ENCODE measurements at places on chromosomes 4 and X.

- DNase-seq = no peak
These were observed 306.8 kb downstream of the PDHA2 start for GRCh38 chr4:96146686-96147085.

DNA sequence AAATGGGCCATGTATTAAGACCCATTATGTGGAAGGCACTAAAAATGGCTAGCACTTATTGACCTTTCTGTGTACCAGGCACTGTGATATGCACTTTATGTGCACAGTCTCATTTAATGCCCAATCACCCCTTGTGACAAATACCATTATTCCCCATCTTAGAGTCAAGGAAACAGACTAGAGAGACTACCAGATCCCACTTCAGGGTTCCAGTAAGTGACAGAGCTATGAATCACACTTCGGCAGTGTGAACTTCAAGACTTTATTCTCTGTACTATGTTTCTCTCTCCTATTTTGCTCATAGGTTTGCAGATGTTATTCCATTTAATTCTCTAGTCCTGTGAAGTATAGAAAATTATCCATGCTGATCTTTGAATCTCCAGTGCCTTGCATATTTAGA, 107.0 kb downstream of the NFKB1 start:
- DNase-seq = no peak

- DNase-seq = no peak
These were observed 388.3 kb downstream of the ADAM29 start for GRCh38 chr4:175306436-175306835.

DNA sequence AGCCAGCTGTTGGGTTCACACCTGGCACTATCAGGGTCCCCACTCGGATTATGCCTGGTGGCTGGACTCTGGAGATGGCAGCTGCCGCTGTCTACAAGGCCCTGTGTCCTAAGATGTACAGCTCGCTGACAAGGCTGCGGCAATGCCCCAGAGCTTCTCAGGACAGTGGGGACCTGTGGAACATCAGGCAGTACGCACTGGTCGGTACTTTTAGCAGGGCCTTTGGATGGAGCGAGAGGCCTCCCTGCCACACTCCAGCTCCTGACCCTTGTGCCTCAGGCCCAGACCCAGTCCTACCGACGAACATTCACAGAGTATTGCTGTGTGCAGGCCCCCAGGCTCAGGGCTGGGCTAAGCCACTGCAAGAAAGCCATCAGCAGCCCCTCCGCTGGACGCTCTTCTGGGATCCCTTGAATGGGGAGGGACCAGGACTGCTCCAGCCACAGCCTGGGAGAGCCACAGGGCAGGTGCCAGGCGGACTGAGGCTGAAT, 45.7 kb upstream of the HMX1 start:
- no peak for DNase-seq

DNA sequence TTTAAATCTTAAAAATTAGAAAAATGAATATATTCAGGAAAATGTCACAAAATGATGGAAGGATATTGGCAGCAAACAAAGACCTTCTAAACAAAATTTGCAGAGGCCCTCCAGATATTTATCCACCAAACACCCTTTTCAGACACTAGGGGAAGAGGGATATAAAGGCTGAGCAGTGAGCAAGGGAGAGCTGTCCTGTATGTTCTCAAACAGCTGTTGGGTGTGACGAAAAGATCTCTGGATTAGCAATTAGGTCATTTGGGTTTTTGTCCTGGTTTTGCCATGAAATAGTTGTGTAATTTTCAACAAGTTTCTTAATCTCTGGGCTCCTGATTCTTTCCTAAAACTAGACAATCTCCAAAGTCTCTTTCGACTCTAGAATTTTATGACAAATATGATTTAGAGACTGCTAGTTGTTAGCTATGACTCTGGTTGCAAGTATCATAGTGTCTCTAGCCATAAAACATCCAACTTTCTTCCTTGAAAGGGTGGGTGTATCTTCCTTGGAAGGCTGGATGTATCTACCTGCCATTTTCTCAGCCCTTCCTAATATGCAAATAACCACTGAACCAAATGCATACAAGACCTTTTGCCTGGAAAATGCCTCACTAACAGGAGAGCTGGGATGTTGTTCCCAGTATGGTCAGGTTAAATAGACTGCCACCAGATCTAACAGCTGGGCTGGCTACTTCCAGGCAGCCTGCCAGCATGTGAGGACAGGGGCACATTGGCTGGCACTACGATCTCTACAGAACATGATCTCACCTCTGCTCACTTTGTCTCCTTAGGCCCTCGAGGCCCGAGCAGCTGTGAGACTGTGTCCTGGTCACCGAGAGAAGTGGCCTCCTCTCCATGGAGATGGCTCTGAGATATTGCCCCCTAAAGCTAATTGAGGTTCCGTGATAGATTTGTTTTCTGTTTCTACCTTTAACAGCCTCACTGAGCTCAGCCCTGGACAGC, 225.5 kb upstream of the JADE1 start:
- DNase-seq = no peak

DNA sequence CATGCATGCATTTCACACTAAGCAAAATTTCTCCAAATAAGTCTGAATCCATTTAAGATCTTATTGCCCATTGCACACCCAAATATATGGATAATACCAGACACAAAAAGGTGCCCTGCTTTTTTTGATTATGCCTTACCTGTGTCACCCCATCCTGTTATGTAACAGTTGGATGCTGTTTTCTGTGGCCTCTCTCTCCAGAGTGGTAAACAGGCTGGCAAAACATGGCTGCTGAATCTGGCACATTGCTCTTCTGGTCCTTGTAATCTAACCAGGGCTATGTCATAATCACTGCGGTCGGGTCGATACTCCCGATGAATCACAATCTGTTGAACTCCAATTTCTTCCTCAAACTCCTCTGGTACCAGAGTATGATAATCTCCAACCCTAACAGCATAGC, 70.1 kb downstream of the PRSS12 start:
- DNase-seq = no peak

GRCh38 chrX:100687128-100687527, 43.1 kb downstream of the SRPX2 start:
- DNase-seq = no peak

- no peak for DNase-seq
These were observed 381.2 kb downstream of the STPG2 start for GRCh38 chr4:97762115-97762512.

DNA sequence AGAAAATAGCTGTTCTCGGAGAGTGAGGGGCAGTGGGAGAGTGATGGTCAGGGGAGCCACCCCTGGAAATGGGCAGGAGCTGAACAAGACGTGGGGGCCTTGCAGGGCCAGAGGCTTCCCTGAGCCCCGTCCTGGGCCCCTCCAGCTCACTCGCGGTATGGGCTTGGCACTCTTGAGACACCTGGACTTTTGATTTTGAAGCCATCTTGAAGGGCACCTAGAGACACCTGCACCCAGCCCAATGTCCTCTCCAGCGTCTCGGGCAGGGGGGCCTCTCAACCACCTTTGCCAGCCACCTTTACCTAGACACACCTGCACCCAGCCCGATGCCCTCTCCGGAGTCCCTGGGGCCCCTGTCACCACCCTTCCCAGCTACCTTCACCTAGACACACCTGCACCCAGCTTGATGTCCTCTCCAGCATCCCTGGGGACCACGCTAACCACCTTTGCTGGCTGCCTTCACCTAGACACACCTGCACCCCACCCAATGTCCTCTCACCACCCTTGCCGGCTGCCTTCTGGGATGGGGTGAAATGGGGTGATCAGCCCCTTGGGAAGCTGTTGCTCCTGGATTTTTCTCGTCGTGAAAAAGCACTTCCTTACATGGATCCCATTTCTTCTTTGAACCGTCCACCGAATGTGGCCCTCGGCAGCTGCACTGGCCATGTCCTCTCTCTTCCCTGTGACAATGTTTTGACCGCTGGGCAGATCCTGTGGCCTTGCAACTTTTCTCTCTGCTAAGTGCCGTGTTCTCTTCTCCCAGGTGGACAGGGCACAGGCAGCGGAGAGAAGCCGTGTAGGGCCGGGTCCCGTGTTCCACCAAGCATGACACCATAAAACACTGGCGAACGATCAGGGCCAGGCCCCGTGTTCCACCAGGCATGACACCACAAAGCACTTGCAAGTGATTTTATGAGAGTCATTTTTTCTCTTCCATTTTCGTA, 47.5 kb downstream of the CPZ start:
- DNase-seq = no peak

GRCh38 chrX:1244164-1245076, 24.2 kb upstream of the CSF2RA start:
- DNase-seq = no peak

DNA sequence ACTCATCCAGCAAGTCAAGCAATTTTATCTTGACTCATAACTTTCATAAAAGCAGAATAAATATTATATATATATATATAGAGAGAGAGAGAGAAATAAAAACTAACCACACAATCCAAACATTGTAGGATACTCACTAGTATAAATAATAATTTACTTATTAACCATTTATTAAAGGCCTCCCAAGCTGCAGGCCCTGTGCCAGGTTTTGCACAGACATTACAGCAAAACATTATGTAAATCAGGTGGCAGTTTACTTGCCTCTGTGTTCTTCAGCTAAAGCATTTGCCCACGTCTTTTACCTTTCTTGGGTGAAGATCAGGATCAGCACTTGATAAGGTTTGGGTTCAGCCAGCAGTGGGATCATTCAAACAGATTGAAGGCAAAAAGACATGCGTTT, 75.6 kb downstream of the CLDN22 start:
- DNase-seq = no peak

GRCh38 chr4:105248613-105249012, 101.9 kb downstream of the TET2 start:
- no peak for DNase-seq

DNA sequence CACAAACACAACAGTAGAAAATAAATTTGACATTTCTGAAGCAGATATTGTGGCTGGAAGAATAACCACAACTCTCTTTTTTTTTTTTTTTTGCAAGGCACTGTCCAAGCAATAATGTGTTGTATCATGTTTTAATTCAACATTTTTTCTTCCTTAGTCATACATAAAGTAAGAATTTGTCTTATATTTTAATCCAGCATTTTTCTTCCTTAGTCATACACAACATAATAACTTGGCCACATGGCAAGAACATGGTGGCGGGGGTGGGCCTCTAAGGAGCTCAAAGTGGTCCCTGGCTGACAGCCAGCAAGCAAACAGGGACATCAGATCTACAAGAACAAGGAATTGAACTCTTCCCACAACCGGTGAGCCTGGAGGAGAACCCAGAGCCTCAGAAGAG, 20.2 kb downstream of the FBXW7 start:
- DNase-seq = no peak

DNA sequence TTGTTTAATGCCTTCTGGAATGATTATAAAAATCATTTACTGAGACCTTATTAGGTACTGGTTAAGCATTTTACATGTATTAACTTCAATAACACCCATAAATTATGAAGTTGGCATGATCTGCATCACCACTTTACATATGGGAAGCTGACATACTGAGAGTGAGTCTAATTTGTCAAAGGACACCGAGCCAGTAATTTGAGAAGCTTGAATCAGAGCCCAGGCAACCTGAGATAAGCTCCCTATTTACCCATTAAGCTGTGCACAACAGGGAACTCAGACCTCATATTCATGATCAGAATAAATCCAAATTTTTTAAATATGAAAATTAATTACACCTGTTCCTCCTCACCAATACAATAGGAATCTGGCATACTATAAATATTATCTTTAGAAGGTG, 247.9 kb upstream of the EPHA5 start:
- DNase-seq = no peak

GRCh38 chr4:122930862-122931261, 8.5 kb upstream of the NUDT6 start:
- no peak for DNase-seq

DNA sequence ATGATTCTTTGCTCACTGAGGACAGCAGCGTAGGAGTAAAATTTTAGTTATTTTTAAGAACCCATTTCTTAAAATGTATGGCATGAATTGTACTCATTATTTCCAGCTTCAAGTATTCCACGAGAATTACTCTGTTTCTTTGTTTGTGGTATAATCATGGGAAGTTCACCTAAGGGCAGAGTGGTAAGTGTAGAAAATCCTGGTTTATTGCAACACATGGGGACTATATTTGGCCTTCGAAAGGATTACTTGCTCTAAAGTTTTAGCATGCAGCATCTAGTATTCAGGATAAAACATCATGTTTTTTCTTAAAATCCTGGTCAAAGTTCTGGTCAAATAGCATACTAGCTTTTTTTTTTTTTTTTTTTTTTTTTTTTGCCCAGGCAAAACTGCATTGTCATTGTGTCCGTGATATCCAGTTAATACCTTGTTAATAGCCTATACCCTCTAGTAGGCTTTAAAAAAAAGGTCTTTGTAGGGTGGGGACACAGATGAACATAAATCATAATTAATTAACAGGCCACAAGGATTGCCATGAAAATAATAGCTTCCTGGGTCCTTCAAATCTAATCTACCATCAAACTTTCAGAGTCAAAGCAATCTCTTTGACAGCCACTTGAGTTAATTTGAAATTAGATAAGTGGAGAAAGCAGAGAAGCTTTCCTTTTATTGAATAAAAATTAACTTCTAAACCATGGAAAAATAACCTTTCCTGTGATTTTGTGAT, 44.6 kb upstream of the VEGFC start:
- DNase-seq = no peak

- DNase-seq = no peak
These were observed 4.5 kb downstream of the GJB1 start for GRCh38 chrX:71227370-71228062.

GRCh38 chr4:70855464-70855863, 15.8 kb upstream of the GRSF1 start:
- DNase-seq = no peak

GRCh38 chr4:20311856-20312255, 60.2 kb downstream of the SLIT2 start:
- no peak for DNase-seq

DNA sequence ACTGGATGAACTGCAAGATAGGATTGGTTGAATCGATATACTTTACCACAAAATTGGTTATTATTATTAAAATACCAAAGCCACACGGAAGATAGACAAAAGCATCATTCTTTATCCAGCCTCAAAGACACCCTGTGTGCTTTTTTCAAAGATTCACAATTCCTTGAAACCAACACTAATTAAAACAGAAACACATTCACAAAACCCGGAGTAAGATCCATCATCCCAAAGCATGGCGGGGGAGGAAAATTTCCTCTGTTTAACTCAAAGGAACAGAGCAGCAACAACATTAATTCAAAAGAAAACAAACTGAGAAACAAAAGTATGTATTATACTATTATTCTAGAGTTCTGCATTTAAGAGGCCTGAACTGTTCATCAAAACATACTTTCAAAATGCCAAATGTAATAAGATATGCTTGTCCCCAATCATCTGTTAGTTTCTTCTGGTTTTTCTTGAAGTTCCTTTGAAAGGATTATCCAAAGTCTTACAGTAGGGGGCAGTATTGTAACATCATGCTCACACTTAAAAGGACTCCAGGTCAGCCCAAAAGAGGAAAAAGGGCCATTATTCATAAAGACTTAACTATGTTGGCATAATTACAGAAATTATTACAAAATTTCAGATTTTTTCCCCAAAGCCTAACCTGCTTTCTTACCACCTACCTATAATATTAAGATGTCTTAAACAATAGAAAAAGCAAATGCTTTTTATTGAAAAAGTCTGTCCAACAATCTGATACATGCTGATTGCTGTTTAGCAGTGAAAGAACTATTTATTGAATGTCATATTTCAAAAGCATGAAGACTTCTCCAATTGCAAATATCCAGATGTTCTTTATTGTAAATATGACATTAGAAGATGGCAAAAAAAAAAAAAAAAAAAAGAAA, 168.7 kb downstream of the SCFD2 start:
- no peak for DNase-seq

- DNase-seq = no peak
These were observed 173.1 kb upstream of the VCX3A start for GRCh38 chrX:6708041-6708440.

Measured in stimulated activated naive CD4-positive, alpha-beta T cell (primary cell).